ENCODE measurements at places on chromosomes 3 and 15.

DNA sequence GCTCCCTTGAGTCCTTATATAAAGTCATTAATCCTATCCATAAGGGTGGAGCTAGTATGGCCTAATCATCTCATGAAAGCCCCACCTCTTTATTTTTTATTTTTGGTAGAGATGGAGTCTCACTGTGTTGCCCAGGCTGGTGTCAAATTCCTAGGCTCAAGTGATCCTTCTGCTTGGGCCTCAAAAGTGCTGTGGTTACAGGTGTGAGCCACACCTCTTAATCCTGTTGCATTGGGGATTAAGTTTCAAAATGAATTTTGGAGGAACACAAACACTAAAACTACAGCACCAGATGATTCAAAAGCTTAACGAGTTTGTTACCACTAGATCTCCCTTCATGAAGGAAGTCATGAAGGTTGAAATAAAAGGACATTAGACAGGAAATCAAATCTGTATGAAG, 27.7 kb downstream of the RAB7A start:
- peak; percentile 43 for DNase-seq

DNA sequence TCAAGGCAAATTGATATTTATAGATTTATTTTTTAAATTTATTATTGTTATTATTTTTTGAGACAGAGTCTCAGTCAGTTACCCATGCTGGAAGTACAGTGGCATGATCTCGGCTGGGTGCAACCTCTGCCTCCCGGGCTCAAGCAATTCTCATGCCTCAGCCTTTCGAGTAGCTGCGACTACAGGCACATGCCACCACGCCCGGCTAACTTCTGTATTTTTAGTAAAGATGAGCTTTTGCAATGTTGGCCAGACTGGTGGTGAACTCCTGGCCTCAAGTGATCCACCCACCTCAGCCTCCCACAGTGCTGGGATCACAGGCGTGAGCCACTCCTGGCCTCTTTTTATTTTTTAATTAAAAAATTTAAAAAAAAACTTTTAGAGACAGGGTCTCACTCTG, 19.0 kb downstream of the SPG21 start:
- no peak for DNase-seq

GRCh38 chr3:144314946-144315345, 343.3 kb downstream of the DIPK2A start:
- DNase-seq: no peak

- DNase-seq: no peak
Measured at GRCh38 chr3:53218131-53218530, 37.7 kb downstream of the TKT start.

- no peak for DNase-seq
Measured at GRCh38 chr15:80785335-80785734, 6.2 kb downstream of the CEMIP start.

GRCh38 chr15:78339559-78339958, 594 bp upstream of the CRABP1 start:
- DNase-seq: no peak

DNA sequence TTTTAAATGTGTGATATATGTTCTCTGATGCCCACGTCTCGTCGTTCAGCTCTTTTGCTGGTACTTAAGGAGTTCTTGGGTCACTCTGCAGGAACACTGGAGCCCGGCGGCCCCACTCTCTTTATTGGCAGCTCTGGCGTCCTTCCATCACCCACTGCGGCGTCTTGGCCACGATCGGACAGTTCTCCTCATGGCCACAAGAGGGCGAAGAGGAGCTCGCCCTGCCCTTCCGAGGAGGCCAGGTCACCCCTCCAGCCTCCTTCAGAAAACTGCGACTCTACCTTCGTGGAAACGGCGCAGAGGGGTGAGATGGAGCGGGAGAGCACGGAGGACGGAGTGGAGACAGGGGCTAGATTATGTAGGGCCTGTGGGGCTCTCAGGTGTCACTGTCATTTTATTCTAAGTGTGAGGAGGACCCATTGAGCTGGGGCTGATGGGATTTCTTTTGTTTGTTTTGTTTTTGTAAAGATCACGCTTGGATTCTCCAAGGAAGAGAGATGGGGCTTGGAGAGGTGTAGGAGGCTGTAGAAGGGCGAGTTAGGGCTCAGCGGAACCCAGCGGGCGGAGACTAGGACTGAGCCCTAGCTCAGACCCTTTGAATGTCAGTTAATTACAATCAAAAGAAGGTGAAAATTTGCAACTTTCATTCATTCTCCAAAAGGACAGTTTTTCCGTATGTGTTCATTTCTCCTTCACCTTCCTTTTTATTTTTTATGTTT, 28.0 kb upstream of the GABRA5 start:
- no peak for DNase-seq

GRCh38 chr3:35067750-35068149, 571.6 kb upstream of the ARPP21 start:
- no peak for DNase-seq

GRCh38 chr3:42756681-42757213, 16.3 kb downstream of the CCDC13 start:
- DNase-seq: no peak

GRCh38 chr3:27667751-27668150, 54.4 kb downstream of the EOMES start:
- DNase-seq: no peak

GRCh38 chr3:172647823-172648222, 63.0 kb downstream of the NCEH1 start:
- DNase-seq: no peak

DNA sequence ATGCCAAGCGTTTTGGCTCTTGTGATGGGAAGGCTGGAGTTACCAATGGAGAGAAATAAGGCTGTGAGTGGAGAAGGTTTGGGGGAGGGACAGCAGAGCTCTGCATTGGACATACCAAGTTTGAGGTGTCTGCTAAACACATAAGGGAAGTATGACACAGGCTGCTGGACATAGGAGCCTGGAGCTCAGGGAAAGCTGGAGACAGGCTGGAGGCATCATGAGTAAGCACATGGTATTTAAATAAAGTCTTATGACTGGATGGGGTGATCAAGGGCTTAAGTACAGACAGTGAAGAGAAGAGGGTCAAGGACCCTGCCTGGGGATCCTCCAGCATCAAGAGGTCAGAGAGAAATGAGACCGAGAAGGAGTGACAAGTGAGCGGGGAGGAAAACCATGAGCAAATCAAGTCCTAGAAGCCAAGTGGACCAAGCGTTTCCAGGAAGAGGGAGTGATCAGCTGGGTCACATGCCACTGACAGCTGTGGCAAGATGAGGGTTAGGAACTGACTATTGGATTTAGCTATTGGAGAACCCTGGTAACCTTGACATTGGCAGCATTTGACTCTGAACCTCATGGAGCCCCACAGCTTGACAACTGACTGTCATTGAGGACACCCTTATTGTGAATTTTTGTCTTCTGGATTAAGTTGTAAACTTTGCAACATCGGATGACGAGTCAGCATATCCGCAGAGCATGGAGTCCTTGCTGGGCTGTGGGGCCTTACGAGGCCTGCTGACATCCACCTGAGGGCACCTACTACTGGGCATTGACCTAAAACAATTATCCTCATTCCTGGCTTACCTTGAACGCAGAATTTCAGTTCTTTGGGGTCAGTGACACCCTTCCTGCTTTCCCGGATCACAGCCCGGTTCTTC, 78.7 kb upstream of the ETV5 start:
- DNase-seq: no peak

GRCh38 chr15:60391722-60392315, 6.0 kb downstream of the ANXA2 start:
- DNase-seq: no peak

- DNase-seq: no peak
Measured at GRCh38 chr15:32873284-32874114, 155.7 kb downstream of the GREM1 start.

DNA sequence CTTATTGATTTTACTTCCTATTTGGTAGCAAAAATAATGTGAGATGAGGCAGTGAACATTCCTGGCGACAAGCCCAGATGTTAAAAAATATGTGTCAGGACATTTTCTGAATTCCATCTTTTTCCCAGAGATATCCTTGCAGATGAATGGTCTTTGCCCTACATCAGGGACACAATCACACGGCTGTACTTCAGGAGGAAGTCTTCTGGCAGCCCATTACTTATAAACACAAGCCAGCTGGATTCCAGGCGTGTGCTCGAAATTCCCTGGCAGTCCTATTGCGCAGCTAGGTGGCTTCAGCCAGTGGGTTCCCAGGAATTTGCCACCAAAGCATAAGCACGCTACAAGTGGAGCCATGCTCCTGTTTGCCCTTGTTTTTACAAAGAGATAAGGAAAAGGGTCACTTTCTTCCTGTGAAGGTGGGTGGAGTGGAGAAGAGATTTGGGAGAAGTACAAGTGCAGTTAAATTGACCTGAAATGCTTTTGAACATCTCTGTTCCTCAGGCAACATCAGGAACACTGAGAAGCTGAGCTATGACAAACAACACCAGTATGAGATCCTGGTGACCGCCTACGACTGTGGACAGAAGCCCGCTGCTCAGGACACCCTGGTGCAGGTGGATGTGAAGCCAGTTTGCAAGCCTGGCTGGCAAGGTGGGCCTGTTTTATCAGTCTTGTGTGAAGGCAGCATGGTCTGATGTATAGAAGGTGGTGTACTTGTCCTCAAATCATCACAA, 257.1 kb upstream of the TRIM42 start:
- no peak for DNase-seq

GRCh38 chr3:54897028-54897711, 30.7 kb downstream of the LRTM1 start:
- no peak for DNase-seq

- peak; percentile 56 for DNase-seq
Measured at GRCh38 chr15:33126559-33127290, 67.8 kb downstream of the FMN1 start.

DNA sequence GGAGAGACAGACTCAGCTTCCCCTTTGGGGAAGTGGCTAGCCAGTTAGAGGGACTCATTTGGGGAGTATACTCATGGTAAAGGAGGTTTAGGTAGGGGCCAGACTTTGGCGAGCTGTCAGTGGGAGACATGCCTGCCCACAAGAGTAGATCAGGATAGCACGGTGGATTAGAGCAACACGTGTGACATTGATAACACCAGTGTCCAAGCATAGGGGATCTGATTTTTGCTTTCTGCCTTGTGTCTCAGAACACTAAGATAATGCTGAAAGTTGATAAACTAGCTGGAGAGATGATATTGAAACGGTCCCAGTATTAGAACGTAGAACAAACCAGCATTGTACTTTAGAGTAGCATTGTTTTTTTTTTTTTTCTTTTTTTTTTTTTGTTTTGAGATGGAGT, 25.9 kb downstream of the MAP6D1 start:
- DNase-seq: no peak

DNA sequence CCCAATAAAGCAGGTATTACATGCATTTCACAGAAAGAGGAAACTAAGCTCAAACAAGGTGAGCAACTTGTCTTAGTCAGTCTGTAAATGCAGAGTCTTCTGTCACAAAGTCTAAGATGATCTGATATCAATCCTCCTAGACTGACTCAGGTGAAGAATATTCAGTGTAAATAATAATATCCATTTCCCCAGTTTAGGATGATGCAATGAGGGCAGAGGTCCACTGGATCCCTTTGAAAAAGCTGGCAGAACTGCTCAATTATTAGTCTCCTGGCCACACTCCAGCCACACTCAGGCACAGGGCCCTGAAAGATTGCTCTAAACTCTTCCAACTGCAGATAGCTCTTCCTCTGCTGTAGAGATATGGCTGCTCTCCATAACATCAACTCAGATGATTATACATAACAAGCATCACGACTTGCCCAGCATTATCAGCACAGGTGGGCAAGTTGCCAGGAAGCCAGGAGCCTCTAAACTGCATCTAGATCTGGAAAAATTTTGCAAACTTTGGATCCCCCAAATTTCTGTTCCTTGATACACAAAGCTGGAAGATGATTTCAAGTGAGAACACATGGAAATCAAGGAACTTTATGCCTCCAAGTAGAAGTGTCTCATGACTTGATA, 129.8 kb upstream of the CPNE4 start:
- no peak for DNase-seq

DNA sequence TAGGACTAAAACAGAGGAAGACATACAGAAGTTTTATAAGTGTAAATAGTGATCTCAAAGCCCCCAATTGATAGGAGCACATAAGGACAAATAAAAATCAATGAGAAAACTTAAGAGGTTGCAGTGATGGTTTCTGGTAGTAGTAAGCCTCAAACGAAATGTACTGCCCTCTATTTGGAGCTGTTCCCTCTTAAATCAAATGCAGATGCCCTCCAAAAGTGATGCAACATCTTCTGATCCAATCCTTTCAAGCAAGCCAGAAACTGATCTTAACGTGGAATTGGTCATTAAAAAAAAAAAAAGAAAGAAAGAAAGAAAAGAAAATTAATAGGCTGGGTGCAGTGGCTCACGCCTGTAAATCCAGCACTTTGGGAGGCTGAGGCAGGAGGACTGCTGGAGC, 259.3 kb downstream of the ZBTB20 start:
- no peak for DNase-seq

GRCh38 chr3:42495393-42495792, 7.0 kb upstream of the VIPR1 start:
- DNase-seq: no peak

GRCh38 chr3:69330891-69331400, 54.9 kb downstream of the FRMD4B start:
- no peak for DNase-seq

GRCh38 chr3:157746391-157746790, 243.2 kb upstream of the VEPH1 start:
- no peak for DNase-seq

GRCh38 chr3:126528800-126529541, 5.0 kb downstream of the CHST13 start:
- DNase-seq: no peak

GRCh38 chr3:122395582-122395981, 11.6 kb downstream of the FAM162A start:
- DNase-seq: no peak

GRCh38 chr3:187017511-187018230, 87.3 kb downstream of the ST6GAL1 start:
- no peak for DNase-seq

Data from NCI-H524 treated with DMSO at 0.1 percent for 48 hours (cell line).